Smooth muscle cell of trachea (primary cell): ENCODE measurements at places on chromosomes 7 and 10. TPM values are rescaled to one million over a fixed set of nuclear protein-coding genes. Genes with fewer than 3 reads are reported as not detected.

BICC1 gene
- total RNA-seq: 72.9 and 102 TPM in 2 replicates

PNLIPRP3 gene
- total RNA-seq: 0.17 TPM in 1 of 2 replicates, not detected in the other

SLC13A1 gene
- not detected in 2 replicates for total RNA-seq

TMEM139 gene
- 0.50 TPM in 1 of 2 replicates, not detected in the other for total RNA-seq

ARHGEF5 gene
- 3.3 and 4.5 TPM in 2 replicates for total RNA-seq

CUTC gene
- 17.2 and 24.1 TPM in 2 replicates for total RNA-seq
